GM19239 (cell line): ENCODE measurements at places on chromosomes 2 and 18.
A peak's percentile ranks its signal among the peaks of the same experiment; 100 is the strongest.

GRCh38 chr18:6221602-6222014, 193.1 kb downstream of the L3MBTL4 start:
- no peak for DNase-seq

GRCh38 chr18:44568342-44568741, 112.3 kb upstream of the SETBP1 start:
- DNase-seq = no peak

DNA sequence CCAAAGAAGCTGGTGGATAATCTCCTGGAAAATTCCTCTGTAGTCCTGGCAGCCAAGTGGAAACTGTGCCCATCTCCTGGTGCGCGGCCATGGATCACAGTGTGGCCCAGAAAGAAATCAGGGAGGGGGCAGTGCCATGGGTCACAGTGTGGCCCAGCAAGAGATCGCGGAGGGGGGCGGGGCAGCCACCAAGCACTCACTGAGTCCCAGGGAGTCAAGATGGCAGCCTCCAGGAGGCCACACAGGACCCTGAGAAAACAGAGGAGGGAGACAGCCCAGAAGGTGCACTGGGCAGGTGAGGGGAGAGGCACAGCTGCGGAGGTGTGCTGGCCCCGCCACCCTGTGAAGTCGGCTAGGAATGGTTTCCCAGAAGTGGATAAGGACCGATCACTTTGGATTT, 8.1 kb upstream of the ATP6V1B1 start:
- DNase-seq = no peak

- no peak for DNase-seq
Observed at GRCh38 chr2:46193855-46194254, 103.4 kb upstream of the EPAS1 start.

DNA sequence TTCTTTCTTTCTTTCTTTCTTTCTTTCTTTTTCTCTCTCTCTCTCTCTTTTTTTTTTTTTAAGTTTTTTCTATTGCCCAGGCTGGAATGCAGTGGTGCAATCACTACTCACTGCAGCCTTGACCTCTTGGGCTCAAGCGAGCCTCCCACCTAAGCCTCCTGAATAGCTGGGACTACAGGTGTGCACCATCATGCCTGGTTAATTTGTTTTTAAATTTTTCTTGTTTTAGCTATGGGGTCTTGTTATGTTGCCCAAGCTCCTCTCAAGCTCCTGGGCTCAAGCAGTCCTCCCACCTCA, 19.4 kb upstream of the CCDC88A start:
- no peak for DNase-seq

- no peak for DNase-seq
Observed at GRCh38 chr2:68256093-68256450, 3.7 kb upstream of the PPP3R1 start.

GRCh38 chr2:19356545-19357401, 1.6 kb downstream of the OSR1 start:
- no peak for DNase-seq

GRCh38 chr18:58572181-58572580, 56.7 kb downstream of the ALPK2 start:
- DNase-seq = no peak

GRCh38 chr18:80154293-80154692, 45.2 kb downstream of the ADNP2 start:
- DNase-seq = no peak

DNA sequence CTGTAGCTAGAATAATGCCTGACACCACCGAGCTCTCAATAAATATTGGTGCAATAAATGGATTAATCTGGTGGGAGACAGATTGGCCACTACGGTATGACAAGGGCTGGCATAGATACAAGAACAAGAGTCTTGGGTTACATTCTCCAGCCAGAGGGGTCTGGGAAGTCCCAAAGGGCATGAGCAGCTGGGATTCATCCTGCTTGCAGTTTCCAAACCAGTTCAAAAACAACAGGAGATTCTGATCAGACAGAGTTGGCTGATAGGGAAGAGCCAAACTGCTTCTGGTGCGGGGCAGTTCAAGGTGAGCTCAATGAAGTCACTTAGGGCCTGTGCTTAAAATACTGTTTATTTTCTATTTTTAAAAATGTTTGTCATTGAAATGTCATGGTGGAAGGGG, 266.9 kb downstream of the TNS1 start:
- no peak for DNase-seq

GRCh38 chr2:9139491-9140443, 66.8 kb upstream of the ASAP2 start:
- peak; percentile 70 for DNase-seq

DNA sequence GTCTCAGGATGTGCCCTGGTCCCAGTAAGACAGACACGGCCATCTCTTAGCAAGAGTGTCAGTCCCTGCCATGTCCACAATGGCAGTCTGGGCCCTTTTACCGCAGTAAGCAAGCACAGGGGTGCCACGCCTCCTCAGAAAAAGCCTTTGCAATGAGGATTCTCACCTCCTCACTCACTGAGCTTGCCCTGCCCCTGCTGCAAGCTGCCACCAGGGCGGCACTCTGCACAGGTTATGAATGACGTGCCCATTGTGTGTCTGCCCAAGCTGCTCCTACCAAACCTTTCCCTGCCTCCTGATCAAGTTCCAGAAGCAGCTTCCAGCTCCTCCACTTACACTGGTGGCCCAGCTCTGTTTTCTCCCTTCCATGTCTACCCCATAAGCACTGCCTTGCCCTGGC, 23.3 kb downstream of the ERCC3 start:
- no peak for DNase-seq

DNA sequence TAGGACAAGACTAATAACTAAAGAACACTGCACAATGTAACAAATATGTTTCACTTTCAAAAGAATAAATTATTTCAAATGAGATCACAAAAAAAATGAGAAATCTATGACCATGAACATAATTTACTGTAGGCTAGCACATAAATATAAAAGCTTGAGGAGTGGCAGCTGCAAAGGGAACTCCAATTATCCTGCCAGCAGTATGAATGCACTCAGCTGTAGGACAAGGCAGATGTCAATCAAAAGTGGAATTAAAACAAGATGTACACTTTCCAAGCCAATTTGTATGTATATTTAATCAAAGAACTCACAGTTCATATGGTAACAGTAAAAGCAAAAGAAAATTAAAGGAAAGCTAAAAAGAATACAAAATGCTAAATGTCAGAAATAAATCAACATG, 76.6 kb upstream of the NCKAP5 start:
- no peak for DNase-seq

GRCh38 chr2:98394595-98395153, 48.4 kb downstream of the CNGA3 start:
- DNase-seq = no peak

DNA sequence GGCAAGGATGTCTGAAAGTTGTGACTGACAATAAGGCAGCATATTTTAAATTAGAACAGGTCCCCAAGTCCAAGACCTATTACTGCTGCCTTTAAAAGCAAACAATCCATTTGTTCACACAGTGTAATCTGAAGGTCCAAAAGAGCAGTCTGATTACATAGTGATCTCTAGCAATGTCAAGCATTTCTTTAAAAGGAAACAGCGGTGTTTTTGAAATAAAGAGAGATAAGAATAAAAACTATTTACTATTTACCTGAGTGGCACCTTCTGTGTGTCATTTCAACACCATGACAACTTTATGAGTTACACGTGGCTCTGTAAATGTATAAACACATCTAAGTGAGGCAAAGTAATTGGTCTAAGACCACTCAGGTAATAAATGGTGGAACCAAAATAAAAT, 1009.9 kb upstream of the CNTNAP5 start:
- no peak for DNase-seq

DNA sequence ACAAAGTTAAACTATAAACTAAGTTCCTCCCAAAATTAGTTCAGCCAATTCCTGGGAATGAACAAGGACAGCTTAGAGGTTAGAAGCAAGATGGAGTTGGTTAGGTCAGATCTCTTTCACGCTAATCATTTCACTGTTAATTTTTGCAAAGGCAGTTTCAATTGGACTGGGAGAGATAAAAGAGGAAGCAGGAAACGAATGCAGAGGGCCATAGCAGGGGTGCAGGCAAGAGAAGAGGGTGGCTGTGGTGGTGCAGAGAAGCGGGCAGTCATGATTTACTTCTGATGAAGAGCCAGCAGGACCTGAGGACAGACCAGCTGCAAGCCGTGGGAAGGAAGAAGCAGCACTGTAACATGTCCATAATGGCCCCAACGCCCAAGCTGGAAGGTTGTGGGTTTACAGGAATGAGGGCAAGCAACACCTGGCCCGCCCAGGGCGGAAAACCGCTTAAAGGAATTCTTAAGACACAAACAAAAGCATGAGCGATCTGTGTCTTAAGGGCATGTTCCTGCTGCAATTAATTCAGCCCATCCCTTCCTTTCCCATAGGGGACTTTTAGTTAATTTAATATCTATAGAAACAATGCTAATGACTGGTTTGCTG, 4.1 kb upstream of the RMP24 start:
- DNase-seq = no peak

- DNase-seq = no peak
Observed at GRCh38 chr18:34857320-34857719, 147.2 kb downstream of the DTNA start.

GRCh38 chr2:205129531-205129930, 552.8 kb upstream of the NRP2 start:
- DNase-seq = no peak

GRCh38 chr2:118990757-118991545, 49.0 kb downstream of the MARCO start:
- DNase-seq = no peak

DNA sequence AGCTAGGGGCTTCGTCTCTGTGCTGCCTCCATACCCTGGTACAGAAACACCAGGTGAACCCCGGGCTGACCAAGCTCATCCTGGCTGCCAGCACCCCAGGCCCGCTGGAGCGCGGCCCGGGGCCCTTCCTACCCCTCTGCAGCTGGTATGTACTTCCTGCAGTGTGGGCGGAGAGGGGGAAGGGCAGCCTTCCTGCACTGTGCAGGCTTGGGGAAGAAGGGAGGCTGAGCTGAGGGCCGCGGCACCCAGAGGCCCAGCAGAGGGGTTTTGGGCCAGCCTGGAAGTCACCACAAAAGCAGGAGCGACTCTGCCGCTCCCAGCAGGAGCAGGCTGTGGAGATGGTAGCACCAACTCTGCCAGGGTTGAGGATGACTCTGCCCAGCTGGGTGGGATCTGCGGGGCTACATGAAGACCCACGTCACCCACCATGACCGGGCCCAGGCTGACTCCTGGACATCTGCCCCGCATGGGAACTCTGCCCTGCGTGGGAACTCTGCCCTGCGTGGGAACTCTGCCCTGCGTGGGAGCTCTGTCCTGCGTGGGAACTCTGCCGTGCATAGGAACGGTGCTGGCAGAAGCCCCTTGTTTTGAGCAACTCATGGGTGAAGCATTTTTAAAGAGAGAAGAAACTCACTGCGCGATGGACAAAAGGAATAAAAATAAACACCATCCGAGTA, 273.3 kb downstream of the NDUFA10 start:
- DNase-seq = no peak

- no peak for DNase-seq
Observed at GRCh38 chr18:41113885-41114482, 841.0 kb upstream of the PIK3C3 start.

- no peak for DNase-seq
Observed at GRCh38 chr2:146532009-146532408, 1312.8 kb upstream of the ACVR2A start.

- no peak for DNase-seq
Observed at GRCh38 chr18:46636040-46636630, 20.9 kb downstream of the LOXHD1 start.

- no peak for DNase-seq
Observed at GRCh38 chr2:43041661-43042360, 184.6 kb downstream of the ZFP36L2 start.

DNA sequence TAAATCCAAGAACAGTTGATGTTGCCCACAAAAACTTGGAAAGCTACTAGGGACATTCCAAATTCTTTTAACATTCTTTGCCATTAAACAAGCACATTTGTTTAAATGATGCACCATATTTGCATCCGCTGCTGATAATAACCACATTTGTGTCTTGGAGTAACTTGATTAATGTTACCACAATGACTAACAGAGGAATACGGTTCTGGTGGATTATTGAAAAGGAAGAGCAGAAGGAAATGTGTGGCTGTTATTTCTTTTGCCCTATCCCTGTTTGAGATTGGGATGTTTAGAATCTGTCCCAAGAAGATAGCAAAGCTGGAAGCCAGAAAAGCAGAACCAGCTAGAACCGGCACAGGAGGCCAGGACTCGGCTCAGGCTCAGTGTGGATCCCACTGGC, 39.2 kb upstream of the RASGRP3 start:
- no peak for DNase-seq

DNA sequence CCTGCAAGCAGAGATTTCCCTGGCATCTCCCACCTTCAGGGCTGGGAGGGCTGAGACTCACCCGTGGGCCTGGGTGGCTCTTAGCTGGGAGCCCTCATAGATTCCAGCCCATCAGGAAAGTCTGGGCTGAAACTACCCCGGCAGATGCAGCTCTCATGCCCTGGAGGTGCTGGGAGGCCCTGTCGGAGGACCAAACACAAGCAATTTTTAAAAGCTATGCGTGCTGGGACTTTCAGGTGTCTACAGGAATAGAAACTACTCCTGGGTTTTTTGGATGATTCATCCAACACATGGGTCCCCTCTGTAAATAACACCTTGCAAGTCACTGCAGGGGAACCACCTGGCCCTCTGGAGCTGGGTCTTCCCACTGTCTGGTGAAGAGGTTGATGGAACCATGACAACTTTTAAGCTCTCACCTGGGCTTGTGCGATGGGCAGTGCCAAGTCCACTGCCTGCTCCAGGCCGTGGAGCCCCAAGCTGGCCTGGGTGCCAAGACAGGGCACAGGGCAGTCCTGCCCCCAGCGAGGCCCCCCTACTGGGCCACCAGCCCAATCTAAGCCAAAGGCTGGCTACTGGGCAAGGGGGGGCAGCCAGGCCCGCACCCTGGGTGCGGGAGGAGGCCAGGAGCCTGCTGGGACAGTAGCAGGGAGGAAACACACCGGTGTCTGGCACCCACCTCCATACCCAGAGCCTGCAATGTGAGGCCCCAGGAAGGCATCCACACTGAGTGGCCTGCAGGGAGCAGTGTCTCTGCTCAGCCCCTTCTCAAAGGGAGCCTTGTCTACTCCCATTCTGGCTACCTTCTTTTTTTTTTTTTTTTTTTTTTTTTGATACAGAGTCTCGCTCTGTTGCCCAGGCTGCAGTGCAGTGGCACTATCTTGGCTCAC, 1.1 kb upstream of the GPR55 start:
- no peak for DNase-seq
